Mesothelial cell of epicardium (in vitro differentiated cells): ENCODE measurements at places on chromosomes 4 and X. TPM values are rescaled to one million over a fixed set of nuclear protein-coding genes. Genes with fewer than 3 reads are reported as not detected.

DNA sequence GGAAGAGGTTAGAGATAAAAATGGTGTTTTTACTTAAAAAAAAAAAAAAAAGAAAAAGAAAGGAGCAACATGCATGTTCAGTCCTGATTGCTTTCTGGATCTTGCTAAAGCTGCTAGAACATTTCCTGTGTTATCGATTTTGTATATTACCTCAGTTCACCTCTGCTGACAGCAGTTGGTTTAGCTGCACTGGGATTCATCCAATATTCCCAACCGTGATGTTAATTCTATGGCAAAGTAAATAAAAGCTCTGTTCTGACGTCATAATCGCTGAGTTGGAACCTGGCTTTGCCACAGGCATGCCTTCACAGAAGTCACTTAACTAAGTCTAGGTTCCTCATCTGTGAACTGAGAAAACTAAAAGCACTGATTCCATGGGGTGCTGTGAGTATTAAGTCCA is 90.7 kb upstream of the SORBS2 start:
- H3K4me3 ChIP-seq: no peak overlapping the region
- H3K36me3 ChIP-seq: no peaks in the 10 kb centered on the region
- H3K4me1 ChIP-seq: no peaks in the 10 kb centered on the region
- H3K27ac ChIP-seq: no peak overlapping the region
- H3K27me3 ChIP-seq: peaks cover 13% of the 10 kb centered on the region
- DNase-seq: no peak

BMX gene
- not detected in 3 replicates for total RNA-seq

FANCB gene
- total RNA-seq: 6.0 to 7.6 TPM (median 6.2 TPM) in 3 replicates

DNA sequence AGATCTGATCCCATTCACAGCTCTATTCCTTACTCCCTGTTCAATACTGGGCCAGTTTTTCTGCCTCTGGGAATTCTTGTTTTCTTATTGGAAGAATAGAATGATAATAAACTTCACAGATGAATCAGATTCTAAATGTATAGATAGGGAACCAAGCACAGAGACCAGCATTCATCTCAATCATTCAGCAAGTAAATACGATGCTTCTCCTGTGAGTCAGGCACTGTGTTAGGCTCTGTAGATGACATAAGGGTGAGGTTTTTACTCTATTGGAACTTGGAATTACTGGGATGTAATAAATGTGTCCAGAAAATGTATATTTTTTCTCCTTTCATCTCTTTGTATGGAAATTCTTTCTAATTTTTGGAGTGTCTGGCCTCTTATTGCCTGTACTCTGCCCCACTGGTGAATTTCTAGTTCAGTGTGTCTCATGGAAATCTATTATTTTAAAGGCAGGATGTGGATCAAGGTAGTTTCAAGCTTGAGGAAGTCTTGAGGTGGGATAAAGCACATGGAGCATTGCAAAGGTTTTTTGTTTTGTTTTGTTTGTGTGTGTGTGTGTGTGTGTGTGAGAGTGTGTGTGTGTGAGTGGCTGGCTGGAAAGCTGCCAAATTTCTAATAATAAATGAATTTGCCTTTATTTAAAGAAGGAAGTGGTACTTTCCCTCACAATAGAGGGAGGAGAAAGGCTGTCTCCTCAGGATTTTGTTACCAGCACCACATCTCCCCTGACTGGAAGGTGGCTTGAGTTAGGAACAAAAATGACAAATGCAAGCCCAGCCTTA is 117.9 kb upstream of the HS3ST1 start:
- H3K36me3 ChIP-seq: no peaks in the 10 kb centered on the region
- no peak for DNase-seq
- H3K27me3 ChIP-seq: no peaks in the 10 kb centered on the region

- H3K27ac ChIP-seq: peak overlapping the region; percentile 96
- peak overlapping the region; percentile 69 for H3K4me3 ChIP-seq
- peaks cover 61% of the 10 kb centered on the region for H3K4me1 ChIP-seq
- peak; percentile 45 for DNase-seq
- H3K27me3 ChIP-seq: no peaks in the 10 kb centered on the region
- no peaks in the 10 kb centered on the region for H3K36me3 ChIP-seq
These were observed 569.3 kb upstream of the DIPK2B start for GRCh38 chrX:45769761-45770582.

GRCh38 chrX:153459986-153460385 is 10.4 kb downstream of the HAUS7 start:
- DNase-seq: no peak
- H3K4me3 ChIP-seq: no peak overlapping the region
- no peaks in the 10 kb centered on the region for H3K27me3 ChIP-seq
- peaks cover 15% of the 10 kb centered on the region for H3K36me3 ChIP-seq
- peak overlapping the region; percentile 93 for H3K27ac ChIP-seq
- H3K4me1 ChIP-seq: peaks cover 4% of the 10 kb centered on the region

DNA sequence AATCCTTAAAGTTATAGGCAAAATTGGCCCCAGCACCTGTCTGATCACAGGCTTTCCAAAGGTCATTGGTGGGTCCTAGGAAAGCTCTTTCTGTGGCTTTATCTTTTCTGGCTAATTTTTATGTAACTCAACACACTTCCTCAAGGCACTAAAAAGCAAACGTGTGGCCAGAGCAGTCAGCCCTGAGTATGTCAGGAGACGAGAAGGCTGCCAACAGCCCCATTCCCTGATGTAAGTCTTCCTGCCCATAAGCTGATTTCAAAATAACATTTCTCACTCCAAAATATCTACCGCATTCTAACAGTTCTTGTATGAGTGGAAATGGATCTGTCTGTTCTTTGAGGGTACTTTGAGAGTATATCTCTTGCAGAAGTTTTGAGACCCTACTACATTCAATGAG is 25.5 kb upstream of the FUNDC1 start:
- no peaks in the 10 kb centered on the region for H3K4me1 ChIP-seq
- DNase-seq: no peak
- peaks cover 3% of the 10 kb centered on the region for H3K36me3 ChIP-seq
- H3K27me3 ChIP-seq: no peaks in the 10 kb centered on the region

DNA sequence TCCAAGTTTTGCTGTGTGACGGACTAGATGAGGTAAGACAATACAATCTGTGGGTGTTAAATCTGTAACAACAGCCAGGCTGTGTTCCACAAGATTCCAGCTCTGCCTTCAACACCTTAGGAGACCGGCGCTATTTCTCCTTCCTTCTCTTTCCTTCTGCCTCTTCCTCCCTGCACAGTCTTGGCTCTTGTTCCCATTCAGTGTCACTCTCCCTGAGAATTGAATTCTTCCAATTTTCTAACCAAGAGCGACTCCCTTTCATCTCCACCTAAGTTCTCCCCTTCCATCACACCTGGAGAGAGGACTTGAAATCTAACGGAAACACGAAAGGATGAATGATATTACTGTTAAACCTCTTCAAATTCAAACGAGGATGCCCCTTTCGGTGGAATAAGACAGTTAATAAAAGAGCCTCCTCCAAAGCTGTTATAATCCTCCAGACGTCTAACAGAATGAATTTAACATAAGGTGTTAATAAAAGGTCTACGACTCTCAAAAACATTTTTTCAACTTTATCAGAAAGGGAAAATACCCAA is 2.7 kb downstream of the EPHA5 start:
- peaks cover 82% of the 10 kb centered on the region for H3K27me3 ChIP-seq
- H3K4me1 ChIP-seq: peaks cover 25% of the 10 kb centered on the region
- no peak for DNase-seq
- no peak overlapping the region for H3K27ac ChIP-seq
- H3K36me3 ChIP-seq: no peaks in the 10 kb centered on the region
